GM04504 (cell line): ENCODE measurements at places on chromosomes 3 and 15.

- DNase-seq, result no peak
Observed at GRCh38 chr3:66378256-66378655, 122.6 kb downstream of the LRIG1 start.

- no peak for DNase-seq
Observed at GRCh38 chr15:88385078-88385700, 82.0 kb downstream of the MRPL46 start.

DNA sequence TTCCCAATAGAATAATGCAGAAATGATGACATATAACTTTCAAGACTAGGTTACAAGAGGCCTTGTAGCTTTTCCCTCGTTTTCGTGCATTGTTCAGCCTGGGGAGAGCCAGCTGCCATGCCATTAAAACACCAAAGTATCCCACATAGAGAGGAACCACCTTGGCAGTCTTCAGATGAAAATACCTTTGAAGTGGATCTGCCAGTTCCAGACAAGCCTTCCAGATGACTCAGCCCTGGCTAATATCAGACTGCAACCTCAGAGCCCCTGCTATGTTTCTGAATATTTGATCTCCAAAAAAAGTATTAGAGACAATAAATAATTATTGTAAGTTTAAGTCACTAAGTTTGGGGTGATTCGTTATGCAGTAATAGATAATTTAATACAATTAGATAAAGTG is 294.3 kb upstream of the GBE1 start:
- DNase-seq, result no peak

DNA sequence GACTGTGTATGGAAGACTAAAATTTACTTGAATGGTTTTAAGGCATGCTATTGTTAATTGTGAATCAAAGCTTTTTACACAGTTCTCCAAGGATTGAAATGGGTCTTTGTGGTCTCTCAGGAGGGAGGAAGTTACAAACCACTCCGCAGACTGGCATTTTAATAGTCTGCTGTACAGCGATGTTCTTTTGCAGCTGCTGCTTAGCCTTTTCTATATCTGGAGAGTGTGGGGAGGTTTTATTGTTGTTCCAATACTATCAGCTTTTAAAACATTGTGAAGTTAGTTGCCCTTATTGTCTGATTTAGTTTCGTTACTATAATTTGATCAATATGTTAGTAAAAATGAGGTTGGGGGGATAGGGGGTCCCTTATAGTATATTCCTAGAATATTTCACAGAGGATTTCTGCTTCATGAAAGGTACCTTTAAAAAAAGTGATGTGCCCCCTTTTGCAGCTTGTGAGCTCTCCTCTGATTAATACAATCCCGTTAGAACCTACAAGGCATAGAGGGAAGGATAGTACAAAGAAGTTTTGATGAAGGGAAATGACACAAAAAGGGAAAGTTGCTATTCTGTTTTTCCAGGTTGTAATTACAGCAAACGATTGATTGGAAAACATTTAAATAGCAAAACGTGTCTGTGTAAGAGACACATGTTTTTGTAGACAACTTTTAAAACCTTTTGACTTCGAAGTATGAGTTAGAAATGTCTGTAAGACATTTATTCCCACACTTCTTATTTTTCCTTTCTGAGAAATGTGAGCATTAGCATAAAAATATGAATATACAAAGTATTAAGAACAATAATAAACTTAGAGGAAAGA is 158.3 kb upstream of the CGNL1 start:
- no peak for DNase-seq

DNA sequence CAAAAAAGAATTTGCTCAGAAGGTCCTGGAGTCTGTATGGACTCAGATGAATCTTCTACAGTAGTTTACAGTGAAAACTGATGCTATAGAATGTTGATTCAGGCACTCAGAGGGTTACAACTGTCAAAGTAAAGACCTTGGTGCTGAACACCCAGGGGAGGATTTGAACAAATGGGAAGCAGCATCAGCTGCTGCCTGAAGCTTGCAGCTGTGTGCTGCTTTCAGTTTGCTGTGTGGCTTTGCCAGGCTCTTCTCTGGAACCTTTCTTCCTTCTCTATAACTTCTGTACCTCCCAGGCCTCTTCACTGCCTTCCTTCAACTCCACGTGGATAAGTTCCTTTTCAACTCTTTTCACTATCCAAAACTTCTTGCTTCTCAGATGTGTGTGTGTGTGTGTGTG is 214.2 kb downstream of the GRM7 start:
- no peak for DNase-seq

GRCh38 chr15:94297558-94297957 is 66.2 kb downstream of the MCTP2 start:
- no peak for DNase-seq

DNA sequence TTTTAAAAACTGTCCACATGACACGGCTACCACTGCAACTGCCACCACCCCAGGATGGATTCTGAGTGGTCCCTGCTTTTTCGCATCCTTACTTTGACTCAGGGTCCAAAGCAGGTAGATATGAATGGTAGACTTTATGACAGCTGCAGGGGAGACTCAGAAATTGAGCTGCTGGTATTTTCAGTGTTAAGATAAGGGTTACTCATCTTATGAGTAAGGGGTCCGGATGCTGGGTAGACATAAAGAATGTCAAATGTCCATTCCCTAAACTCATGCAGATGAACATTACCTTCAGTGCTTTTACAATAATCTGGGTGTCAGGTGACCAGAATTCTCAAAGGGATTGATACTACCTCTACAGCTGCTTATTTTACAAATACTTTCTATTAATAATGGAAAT is 25.9 kb upstream of the BBX start:
- DNase-seq, result no peak

DNA sequence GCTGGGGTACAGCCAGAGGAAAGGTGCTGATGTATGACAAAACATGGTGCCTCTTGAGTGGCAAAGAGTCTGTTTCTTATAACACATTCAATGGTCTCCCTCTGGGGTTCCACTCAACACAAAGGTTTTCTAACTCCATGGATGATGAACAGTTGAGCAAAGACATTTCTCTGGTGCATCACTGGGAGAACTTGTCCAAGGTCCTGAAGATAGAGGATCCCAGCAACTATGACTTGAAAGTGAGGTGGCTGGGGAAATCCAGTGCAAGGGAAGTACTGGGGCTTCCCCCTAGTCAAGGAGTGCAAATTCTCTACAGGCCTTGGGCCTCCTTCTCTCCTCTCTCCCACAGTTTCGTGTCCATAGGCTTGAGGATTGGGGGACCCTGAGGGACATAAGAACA is 431.1 kb downstream of the WDR72 start:
- no peak for DNase-seq

GRCh38 chr3:125585595-125586223 is 9.6 kb downstream of the OSBPL11 start:
- peak; percentile 44 for DNase-seq

GRCh38 chr15:43329217-43329959 is 985 bp downstream of the LCMT2 start:
- DNase-seq, result no peak

DNA sequence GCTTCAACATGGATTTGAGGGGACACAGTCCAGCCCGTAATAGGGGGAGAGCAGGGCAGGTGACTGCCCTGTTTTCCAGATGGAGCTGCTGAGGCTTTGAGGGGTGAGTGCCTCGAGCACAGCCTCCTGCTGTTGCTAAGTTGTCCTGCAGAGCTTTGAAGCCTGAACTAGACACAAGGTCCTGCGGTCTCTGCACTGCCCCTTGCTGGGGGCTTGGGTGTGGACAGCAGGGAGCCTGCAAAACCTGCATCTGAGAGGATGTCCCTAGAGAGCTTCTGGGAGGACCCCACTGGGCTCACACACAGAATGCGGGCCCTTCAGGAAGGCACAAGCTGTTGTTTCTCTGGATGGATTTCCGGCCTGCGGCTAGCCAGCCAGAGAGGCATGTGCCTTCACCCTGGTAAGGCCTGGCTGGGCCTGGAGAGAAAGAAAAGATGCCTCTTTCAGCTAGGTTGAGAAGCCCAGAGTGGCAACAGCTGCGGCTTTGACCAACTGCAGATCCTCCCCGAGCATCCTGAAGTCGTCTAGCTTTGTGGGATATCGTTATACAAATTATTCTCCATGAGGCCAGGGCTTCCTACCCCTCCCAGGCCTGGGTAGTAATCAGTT is 226.2 kb downstream of the SLCO3A1 start:
- no peak for DNase-seq

- no peak for DNase-seq
Observed at GRCh38 chr3:42856544-42856943, 19.1 kb downstream of the CYP8B1 start.

DNA sequence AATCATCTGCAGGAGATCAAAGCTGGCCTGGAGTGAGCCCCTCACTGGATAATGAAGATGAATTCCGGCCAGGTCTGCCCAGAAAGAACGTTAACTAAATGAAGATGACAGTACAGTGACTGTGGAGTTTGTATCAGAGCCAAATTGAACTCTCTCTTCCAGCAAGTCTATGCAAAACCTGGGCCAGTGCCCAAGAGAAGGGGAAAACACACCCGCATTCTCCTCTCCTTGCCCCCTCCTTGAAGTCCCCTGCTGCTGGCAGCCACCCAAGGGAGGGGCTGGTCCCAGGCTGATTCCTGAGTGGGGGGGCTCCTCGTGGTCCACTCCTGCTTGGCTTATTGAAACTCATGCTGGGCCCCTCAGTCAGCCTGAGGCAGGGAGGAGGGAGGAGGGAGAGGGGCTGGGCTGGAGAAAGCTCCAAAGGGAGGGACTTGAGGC is 155.7 kb downstream of the RAB11A start:
- no peak for DNase-seq

GRCh38 chr3:140424211-140424610 is 253.7 kb upstream of the TRIM42 start:
- no peak for DNase-seq

GRCh38 chr3:132273036-132273435 is 44.2 kb upstream of the ACP3 start:
- DNase-seq, result no peak

DNA sequence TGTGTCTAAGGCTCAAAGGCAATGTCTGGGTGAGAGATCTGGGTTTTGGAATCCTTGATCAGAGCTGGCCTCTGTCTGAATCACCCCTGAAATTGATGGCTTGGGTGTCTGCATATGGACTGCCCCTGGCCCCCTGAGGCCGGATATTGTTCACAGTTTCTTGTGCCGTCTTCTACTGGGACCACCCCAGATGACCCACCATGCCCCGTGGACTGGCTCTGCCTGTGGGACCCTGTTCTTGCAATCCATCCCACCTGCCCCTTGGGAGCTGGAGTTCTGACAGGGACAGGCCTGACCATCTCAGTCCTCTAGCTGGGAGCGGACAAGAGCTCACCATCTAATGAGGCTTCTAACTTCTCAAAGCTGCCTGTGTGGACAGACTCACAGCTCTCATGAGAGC is 119.9 kb downstream of the FAM43A start:
- DNase-seq, result no peak
